ENCODE measurements at places on chromosomes 1 and 21.
A peak's percentile ranks its signal among the peaks of the same experiment; 100 is the strongest.

- no peak for DNase-seq
Observed at GRCh38 chr1:221394011-221394544, 347.8 kb downstream of the DUSP10 start.

DNA sequence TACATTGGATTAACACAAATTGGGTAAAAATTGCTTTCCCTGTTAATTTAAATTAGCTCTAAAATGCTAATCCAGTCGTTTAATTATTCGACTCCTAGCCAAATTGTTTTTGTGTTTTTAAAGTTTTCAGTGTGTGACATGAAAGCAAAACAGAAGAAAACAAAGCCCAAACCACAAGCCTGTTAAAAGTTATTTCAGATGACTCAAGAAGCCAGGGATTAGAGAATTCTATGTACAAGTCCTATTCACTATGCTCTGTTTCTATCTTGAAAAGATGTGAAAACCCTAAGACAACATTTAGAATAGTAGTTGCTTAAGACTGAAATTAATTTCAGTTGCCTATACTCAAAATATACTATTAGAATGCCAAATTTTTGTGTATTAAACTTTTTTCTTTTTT, 294.8 kb upstream of the ADAMTS5 start:
- DNase-seq, result no peak

DNA sequence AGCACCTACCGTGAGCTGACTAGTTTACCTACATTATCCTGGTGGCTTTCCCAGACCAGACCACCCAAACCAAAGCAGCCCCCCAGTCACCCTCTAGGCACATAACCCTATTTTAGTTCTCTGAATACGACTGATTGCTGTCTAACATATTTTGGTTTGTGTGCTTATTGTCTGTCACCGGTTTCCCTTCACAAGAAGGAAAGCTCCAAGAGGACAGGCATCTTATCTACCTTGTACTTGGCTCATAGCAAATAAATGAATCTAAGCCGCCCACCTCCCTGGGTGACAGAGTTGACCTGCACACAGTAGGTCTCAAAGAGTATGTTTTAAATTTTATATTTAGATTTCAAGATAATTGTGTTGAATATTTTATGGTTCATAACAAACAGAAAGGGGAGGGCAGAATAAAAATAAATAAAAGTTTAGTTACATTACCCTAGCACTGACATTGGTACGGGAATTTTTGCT, 904 bp upstream of the PRDX6 start:
- DNase-seq, result no peak

DNA sequence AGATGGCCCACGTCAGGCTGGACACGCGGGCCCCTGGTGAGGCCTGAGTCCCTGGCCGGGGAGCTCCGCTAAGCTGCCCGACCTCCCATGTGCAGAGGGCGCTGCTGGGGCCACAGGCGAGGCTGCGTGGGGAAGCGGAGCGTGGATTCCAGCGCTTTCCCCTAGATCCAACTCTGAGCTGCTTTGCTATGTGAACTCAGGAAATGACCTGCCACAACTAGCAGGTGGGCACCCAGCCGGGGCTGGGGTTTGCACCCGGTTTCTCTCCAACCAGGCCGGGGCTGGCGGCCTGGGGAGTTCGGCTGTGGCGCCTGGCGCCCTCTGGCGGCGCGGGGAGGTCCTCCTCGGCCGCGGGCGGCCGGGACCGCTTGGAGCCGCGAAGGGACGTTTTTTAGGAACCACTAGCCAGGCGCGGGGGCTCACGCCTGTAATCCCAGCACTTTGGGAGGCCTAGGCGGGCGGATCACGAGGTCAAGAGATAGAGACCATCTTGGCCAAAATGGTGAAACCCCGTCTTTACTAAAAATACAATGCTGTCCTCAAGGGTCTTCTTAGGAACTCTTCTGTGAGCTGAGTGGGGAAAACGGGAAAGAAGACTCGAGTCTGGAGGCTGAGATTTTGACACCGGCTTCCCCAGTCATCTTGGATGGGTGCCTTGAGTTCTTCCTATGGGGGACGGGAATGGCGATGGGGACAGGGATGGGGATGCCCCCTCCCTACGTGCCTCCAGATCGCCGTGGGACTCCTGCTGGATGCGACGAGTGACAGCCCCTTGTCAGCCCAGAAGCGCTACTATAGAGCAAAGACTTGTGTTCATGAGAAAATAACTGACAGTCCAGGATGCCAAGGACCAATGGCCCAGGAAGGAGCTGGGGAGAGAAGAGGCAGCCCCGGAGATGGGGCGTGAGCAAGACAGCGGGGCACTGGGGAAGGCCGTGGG, 12.6 kb downstream of the PYCR2 start:
- DNase-seq, result peak; percentile 68

- DNase-seq, result no peak
Observed at GRCh38 chr21:46361935-46362334, 38.0 kb downstream of the PCNT start.

GRCh38 chr1:53678938-53679825, 59.8 kb downstream of the GLIS1 start:
- no peak for DNase-seq

- no peak for DNase-seq
Observed at GRCh38 chr1:225441314-225442122, 13.7 kb upstream of the LBR start.

- peak; percentile 89 for DNase-seq
Observed at GRCh38 chr1:2548068-2548589, 8.0 kb upstream of the TNFRSF14 start.

- DNase-seq, result no peak
Observed at GRCh38 chr1:8239039-8239305, 78.9 kb upstream of the SLC45A1 start.

DNA sequence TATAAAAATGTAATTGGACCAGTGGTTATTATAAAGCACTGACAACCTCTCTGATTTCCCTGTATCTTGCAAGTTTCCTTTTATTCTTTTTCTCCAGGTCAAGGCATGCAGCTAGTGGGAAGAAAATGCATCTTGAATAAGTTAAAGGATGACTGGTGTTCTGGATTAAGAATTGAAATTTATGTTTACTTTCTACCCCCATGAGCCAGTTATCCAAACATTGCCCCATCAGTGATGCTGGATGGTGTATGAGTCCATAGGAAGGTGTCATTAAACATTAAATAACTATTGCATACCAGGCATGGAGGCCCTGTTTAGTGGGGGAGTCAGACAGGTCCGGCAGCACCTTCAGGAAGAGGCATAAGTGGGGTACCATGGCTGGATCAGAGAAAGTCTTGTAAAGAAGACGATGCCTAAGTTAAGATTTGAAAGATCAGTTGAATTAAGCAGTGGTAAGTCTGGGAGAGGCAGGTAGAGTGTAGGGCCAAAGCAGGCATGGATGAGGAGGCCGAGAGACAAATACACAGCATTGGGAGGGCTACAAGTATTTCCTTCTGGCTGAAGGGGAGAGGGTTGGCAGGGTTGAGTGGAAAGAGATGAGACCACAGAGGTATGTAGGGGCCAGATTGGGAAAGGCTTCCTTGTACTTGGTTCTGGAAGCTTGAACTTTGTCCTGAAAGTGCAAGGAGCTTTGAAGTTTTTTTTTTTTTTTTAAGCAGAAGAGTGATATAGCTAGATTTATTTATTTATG, 5.7 kb downstream of the SZRD1 start:
- no peak for DNase-seq

DNA sequence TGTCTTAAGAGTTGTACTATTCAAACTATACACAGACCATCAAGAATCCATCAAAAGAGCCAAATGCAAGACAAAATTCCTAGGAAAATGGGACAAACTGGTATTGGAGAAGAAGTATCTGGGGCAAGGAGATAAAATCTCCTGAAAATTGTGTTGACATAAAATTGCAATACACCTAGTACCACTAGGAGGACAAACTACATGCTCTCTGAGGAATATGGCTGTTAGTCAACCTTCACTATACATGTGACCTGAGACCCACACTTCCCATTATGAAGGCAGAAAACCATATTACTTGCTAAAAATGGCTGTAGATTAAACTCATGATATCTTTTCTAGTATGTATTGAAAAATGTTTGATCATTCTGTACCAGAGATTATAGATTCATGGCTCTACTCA, 30.0 kb downstream of the IRF2BP2 start:
- peak; percentile 37 for DNase-seq

DNA sequence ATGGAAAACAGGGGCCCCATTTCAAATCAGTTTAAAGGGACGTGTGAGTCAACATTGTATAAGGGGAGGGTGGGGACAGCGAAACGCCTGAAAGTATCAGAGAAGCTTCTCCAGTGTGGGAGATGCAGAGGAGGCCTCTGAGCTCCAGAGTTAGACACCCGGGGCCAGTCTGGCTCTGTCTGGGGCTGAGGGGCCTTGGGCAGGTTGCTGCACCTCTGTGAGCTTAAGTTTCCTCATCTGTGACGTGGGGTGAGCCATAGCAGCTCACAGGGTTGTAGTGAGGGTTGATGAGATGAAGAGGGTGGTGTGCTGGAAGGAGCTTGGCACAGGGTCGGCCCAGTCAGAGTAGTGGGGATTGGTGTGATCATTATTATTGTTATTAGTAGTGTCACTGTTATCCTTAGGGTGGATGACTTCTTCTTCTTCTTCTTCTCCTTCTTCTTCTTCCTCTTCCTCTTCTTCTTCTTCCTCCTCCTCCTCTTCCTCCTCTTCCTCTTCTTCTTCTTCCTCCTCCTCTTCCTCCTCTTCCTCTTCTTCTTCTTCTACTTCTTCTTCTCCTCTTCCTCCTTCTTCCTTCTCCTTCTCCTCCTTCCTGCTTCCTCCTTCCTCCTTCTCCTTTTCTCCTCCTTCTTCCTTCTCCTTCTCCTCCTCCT, 282.0 kb downstream of the PTPRU start:
- DNase-seq, result no peak

DNA sequence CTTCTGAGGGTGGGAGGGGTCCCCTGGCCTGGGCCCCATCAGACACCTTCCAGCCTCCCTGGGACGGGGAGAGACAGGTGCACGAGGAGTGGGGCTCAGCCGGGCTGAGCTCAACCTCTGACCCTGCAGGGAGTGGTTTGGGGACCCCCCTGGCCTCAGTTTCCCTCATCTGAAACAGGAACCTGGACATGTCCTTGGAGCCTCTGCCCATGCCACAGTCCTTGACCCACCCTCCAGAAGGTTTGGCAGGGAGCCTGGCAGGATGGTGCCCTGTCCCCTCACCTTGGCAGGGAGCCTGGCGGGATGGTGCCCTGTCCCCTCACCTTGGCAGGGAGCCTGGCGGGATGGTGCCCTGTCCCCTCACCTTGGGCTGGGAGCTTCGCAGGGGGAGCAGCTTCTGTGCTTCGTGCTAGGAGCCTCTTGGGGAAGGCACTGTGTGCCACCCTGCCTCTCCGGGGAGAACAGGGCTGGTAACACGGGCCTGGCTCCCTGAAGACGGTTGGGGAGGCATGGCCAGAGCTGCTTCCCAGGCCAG, 58.3 kb downstream of the SLX9 start:
- no peak for DNase-seq

GRCh38 chr1:226990133-226990716, 50.1 kb downstream of the COQ8A start:
- peak; percentile 31 for DNase-seq

GRCh38 chr1:19918057-19918456, 5.4 kb downstream of the PLA2G2E start:
- DNase-seq, result peak; percentile 78

GRCh38 chr1:178564086-178564782, 51.3 kb downstream of the TEX35 start:
- no peak for DNase-seq

GRCh38 chr1:224431726-224432125, 2.9 kb downstream of the WDR26 start:
- DNase-seq, result no peak

DNA sequence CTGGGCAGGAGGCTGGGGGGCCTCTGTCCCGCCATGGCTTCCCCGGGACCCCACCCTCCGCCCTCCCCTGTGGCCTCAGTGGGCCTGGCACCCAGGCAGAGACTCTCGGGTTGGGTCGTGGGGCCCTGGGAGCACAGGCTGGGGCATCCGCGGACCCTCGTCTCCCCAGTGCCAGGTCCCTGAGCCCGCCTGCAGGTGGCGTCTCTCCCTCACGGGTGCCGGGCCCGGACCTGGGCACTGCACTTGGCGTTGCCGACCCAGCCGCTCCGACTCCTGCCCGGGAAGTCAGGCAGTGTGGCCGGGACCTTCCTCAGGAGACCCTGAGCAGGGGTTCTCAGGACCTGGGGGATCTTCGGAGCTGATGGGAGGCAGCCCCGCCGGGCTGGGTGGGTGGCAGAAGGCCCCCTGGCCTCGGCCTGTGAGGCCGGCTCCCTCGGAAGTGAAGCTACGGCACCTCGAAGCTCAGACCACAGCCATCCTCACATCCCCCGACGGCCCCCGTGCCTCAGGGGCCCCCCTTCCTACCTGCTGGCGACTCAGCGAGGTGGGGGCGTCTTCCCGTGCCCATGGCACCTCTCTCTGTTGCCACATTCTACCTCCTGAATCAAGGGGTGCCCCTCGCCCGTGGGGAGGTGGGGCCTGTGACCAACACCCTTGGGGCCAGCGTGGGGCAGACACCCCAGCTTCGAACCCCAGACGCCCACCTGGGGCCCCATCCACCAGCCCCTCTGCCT, 6.4 kb upstream of the C1orf159 start:
- DNase-seq, result peak; percentile 82

GRCh38 chr1:182754087-182754486, 35.5 kb upstream of the NPL start:
- no peak for DNase-seq

GRCh38 chr1:226872437-226872836, 2.0 kb downstream of the PSEN2 start:
- DNase-seq, result no peak

DNA sequence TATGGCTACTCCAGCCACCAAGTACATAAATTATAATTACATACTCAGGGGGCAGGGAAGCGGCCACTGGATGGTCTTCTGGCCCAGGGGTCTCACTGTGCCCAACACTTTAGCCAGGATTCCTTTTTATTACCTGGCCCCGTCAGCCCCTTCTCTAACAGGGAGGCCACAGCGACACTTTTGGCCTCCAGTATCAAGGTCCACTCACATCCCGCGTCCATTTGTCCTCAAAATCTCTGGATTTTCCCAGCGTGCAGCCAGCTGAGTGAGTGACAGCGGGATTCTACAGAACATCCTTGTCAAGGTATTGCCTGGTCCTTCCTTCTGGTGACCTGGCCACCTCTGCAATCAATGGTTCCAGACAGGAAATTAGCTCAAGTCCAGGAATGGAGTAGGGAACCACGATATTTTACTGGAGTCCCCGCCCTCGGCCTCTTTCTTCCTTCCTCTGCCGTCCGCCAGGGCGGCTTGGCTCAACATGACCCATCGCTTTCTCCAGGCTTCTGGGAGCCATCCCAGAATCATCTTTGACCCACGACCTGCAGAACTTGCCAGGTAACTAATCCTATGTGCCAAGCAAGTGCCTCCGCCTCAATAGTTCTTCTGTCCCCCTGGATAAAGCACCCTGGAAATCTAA, 2.7 kb upstream of the COL6A2 start:
- no peak for DNase-seq
